ENCODE measurements at places on chromosomes 2 and 18.

- no peak for DNase-seq
Measured at GRCh38 chr2:100936070-100936741, 65.9 kb upstream of the RPL31 start.

- no peak for DNase-seq
Measured at GRCh38 chr2:185316383-185316782, 422.2 kb upstream of the FSIP2 start.

DNA sequence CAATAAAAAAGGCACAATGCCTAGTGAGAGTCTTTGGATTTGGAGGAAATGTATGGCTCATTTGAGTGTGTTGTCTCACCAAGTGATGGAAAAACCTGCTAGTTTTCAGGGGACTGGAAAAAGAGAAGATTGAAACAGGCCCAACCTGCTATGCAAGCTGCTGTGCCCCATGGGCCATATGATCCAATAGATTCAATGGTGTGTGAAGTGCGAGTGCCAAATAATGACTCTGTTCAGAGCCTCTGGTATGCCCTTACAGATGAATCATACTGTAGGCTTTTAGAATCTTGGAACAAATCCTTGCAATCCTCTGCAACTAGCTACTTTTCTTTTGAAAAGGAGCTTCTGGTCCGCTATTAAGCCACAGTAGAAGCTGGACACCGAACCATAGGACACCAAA is 529.8 kb upstream of the CNTNAP5 start:
- DNase-seq = no peak

DNA sequence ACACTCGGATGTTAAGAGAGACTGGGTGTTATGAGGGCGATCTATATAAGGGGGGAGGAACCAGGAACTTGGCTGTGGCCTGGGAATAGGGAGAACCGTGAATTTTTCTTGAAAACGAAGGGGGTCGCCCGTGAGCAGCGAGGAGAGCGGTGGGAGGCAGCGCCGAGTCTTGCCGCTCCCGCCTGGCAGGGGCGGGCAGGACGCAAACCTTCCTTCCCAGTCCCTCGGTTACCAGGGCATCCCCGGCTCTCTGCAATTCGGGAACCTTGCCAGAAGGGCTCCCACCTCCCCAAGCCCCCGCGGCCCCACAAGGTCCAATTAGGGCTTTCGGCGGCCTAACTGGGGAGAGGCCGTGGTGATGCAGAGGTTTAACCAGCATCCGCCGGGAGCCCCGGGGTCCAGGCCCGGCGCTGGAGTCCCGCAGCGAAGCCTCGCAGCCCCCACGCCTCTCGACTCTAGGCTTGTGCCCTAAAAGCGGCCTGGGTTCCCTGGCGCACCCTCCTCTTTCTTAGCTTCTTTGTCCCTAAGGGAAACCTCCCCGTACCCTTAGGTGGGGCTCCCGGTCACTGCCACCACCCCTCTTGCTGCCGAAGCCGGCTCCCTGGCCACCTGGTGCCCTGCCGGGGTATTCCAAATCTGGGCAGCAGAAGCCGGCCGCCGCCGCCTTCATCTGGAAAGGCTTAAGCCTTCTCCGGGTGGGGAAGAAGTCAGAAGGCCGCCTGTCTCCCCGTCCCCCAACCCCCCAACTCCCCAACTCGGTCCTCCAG is 680 bp upstream of the FHOD3 start:
- DNase-seq = peak; percentile 79

- DNase-seq = no peak
Measured at GRCh38 chr2:222442665-222443064, 18.3 kb downstream of the SGPP2 start.

DNA sequence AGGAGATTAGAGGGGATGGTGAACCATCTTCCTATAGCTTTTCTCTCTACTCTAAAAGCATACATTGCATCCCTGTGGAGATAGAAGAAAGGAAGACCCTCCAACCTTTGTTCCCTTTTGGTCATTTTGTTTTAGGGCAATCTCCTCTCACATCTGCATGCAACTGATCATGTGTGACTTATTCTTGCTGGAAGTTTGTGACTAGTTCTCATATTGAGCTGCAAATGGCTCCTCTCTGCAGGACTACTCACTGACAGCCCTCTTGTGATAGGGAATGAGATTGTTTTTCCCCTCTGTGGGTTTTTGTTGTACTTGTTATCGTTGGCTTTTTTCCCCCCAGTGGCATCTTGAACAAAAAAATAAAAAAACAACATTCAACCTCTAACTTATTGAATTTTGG is 416.0 kb upstream of the CNTNAP5 start:
- no peak for DNase-seq

DNA sequence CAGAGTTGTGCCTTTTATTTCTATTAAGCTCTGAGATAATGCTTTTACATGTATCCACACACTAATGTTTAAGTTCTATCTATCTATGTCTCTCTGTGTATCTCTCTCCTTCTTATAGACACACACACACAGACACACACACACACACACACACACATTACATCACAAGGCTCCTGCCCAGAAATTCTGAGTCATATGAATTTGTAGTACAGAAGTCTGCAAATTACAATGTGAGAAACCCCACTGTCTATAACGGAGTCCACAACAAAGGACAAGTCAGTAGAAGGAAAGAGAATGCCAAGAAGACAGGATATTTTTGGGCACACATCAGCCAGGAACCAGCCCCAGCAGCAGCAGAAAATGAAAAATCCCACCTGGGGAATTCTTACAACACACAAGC is 142.4 kb downstream of the EN1 start:
- no peak for DNase-seq

GRCh38 chr2:155266583-155266982 is 568.1 kb downstream of the KCNJ3 start:
- DNase-seq = no peak

GRCh38 chr2:94871226-94872087 is at the start of gene TEKT4:
Gene TEKT4, plus strand, starts transcription at chr2:94871430. Its CDS starts 150 bp downstream, at chr2:94871580.
- DNase-seq = no peak

DNA sequence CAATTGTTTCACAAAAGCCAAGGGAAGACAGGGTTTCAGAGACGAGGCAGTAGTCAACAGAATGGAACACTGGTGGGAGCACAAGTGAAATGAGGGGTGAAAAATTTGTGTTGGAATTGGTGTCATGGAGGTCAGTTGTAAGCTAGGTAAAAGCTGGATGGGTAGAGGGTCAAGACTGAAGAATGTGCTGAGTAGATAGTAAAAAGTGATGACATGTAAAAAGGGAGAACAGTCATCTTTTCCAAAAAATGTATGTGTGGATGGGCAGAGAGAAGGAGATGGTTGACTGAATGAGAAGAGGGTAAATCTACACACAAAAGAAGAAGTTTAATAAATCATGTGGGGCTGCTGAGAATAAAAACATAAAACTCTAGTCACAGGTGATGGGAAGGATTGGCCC is 92.7 kb upstream of the COL3A1 start:
- no peak for DNase-seq

- DNase-seq = no peak
Measured at GRCh38 chr2:85852152-85852840, 36.5 kb downstream of the ST3GAL5 start.

DNA sequence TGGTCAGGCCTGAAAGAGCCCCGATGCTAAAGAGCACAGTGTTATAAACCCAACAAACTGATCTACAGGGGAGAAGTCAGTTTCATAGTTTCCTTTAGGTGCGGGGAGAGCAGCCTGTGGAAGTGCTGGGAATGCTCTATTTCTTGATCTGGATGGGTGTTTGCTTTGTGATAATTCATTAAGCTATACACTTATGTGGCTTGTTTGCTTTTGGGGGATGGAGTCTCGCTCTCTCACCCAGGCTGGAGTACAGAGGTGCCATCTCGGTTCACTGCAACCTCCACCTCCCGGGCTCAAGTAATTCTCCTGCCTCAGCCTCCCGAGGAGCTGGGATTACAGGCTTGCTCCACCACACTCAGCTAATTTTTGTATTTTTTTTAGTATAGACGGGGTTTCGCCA is 30.1 kb upstream of the CEP68 start:
- no peak for DNase-seq

- no peak for DNase-seq
Measured at GRCh38 chr18:48798334-48799245, 152.2 kb downstream of the SMAD7 start.

GRCh38 chr2:42519624-42520023 is 25.8 kb upstream of the KCNG3 start:
- DNase-seq = no peak

DNA sequence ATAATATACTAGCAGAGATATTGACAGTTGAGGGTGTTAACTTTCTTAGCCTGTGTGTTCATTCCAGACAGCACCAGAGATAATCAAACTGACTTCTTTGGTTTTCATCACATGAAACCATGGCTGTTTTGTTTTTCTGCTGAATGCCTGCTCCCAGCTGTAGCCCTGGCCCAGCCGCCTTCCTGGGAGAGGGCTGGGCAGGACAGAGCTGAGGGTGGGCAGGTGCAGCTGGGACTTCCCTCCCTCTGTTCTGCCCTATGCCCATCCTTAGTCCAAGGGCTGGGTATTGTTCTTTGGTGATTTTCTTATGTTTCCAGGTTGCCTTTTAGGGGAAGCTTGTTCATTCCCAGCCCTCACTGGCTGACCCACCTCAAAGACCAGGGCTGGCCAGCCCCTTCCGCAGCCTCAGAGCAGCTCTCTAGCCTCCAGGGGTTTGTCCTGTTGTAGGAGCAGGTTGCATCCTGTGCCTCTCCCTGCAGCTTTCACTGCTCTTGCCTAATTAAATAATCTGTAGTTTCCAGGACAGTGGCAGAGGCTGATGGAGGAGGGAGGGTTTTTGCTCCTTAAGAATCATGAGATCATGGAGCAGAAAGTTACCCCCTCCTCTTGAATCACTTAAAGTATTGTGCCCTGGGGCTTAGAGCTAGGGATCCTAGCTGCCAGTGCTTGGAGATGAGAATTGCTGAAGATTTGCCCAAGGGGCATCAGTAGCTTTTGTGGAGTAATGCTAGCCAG is 61.4 kb downstream of the MTCL1 start:
- no peak for DNase-seq

DNA sequence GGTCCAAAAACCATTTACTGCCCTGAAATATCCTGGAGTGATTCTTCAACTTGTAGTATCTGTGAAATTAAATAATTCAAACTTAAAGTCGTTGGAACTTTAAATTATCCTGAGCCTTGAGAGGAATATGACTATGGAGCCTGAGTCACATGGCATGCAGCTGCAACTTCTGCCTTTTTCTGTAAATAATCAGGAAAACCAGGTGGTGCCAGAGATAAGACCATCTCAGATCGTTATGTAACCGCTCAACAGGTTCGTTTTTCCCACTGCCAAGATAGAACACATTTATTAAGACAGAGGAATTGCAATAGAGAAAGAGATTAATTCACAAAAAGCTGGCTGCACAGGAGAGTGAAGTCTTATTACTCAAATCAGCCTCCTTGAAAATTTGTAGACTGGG is 876.5 kb downstream of the SUCLG1 start:
- DNase-seq = no peak

DNA sequence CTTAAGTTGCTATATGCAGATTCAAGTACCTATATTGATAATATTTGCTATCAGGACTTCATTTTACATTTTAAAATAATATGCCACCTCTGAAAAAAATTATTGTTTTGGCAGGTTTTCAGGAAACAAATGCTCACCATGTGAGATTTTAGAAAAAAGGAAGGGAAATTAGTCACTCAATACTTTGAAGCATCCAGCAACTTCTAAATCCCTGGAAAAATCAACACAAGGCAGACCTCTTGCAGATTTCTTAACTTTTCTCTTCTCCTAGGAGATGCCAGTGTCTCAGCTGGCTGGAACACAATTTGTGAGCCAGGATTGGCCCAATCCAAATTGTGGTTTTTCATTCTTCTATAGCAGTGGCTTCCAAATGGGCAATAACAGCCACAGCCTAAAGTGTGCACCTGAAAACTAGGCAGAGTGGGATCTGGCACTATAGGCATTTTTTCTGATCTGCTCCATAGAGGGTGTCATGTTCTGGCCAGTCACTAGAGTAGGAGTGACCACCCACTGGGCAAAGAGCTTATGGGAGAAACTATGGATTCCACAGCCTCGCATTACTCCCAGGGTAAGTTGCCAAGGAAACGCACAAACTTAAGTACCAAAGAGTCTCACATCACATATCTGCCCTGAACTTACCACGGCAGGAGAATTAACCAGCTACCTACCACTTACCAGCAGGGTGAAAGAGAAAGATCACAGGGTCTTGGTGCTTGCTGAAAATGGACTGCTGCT is 28.1 kb upstream of the THOC1 start:
- DNase-seq = no peak

- DNase-seq = no peak
Measured at GRCh38 chr2:238458651-238459050, 31.9 kb downstream of the ASB1 start.

DNA sequence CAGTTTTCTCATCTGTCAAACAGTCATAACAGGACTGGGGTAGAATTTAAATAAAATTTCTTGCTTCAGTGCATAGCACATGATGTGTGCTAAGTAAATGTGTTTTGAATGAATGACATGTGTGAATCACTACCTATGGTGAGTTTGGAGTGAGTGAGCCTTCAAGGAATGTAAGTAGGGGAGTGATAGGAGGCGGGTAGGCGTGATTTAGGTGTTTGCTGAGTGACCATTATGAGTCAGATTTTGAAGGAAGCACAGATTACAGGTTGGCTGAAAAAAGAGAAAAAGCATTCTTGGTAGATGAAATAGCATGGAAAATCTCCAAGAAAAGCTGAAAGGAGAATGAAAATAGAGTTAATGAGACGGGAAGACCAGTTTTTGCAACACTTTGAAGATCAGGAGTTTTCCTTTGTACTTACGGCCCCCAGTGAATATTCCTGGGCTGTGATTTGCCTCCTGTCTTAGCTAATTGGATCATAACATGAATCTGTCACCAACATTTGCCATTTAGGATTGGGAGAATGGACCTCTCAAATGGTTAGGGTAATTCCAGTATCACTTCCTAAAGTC is 136.9 kb upstream of the GATA6 start:
- DNase-seq = no peak

- DNase-seq = no peak
Measured at GRCh38 chr2:36430549-36430948, 75.0 kb downstream of the CRIM1 start.

DNA sequence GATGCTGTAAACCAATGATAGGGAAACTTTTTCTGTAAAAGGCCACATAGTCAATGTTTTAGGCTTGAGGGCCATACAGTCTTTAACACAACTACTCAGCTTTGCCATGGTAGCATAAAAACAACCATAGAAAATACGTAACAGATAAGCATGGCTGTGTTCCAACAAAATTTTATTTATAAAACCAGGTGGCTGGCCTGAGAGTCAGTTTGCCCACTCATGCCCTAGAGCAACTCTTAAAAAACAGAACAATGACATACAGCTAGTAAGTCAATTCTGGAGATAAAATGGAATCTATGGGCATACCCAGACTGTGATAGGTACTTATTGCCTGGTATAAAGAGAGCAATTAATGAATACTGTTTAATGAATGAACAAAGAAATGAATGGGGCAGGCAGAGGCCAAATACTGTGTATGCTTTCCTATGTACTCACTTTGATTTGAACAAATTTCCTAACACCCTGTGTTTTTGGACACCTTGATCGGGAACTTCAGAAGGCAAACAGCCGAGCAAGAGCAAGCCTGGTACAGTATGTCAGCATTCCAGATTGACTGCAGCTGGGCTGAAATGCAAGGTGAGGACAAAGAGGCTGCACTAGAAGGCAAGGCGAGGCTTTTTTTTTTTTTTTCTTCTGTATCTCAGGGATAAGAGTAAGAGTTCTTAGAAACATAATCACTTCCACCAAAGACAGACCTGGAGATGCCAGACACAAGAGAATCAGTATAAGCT is 315.3 kb downstream of the CLIP4 start:
- DNase-seq = peak; percentile 12
